ENCODE measurements at places on chromosomes 2 and 18.

DNA sequence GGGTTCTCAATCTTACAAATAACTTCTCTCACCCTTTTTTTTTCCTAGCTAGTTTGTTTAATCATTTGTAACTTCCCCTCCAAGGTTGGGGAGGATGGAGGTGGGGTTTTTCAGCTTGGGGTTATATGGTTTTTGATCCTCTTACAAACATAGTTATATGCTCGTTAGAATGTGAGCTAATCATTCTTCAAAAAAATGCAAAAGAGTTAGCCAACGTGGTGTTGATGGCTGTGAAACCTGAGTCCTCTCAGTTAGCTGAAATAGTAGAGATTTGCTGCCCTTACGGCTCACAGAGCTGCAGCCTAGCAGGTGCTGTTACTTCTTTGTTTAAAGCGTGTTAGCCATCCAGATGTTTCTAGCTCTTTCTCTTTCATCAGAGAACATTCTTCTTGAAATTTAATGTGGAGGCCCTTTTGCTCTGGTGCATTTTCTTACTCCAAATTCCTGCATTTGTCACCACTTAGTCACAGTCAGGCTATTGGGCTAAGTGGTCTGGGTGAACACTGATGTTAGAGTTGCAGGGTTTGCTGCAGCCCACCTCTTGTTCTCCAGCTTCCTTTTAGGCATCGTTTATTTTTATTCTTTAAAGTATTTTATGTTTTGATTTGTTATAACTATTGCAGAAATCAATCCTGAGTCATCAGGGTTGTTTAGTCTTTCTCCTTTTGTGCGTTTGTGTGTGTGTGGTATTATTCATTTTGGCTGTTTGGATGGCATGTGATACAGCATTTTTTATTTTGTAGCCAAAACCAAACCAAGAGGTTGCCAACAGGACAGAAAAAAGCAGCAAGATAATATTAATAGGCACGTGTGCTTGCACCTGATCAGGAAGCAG lies 41.1 kb downstream of the LIMS1 start:
- DNase-seq = no peak

DNA sequence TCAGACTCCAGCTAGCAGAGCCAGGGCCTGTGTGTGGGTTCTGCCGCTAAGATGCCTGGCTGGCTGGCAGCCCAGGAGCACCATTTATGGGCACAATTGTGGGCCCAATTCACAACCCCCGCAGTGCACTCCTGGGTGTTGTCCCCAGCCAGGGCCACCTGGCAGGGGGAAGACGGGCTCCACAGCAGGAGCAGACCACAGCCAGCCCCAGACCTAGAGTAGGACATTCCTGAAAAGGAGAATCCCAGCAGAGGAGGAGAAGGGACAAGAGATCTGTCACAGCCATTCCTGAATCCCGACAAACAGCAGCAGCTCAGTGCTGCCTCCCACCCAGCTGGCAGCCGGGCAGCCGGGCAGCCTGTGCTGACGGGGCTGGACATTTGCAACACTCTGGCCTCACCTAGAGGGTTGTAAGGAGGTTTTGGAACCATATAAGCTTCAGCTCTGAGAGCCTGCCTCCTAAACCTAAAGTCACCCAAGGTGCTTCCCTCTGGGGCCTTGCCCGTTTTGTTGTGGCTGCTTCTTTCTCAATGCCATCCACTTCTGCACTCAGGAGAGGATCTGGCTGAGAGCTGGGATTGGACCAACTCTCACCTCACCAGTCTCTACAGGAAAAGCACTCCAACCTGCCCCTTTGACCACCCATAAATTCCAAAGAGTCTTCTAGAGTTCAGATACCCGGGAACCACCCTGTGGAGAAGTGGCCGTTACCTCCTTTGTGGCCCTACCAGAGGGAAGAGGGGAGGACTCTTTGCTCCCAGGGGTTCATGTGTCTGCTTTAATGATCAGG lies 4.1 kb upstream of the TMEM177 start:
- DNase-seq = no peak

DNA sequence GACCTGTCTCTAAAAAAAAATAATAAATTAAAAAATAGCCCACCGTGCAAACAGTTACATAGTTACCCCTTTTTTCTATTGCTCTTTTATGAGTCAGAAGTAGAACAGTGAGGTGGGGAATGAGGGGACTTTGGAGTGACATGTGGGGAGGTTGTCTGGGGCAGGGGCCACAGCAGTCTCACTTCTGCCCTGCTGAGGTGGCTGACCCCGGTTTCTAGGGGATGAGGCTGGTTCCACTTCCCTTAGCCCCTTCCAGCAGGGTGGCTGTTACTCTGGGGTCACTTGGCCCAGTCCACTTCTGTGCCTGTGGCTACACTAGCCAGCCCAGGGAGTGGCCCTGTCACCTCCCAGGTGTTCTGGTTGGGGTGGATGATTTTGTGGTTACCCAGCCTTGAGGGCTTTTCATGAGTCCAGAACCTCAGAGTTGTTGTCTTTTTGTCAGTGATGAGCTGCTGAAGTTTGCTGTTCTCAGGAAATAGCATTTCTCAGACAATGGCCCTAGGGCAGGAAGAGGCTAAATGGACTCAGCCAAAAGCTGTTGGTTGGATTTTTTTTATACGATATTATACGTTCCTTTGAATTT lies 28.0 kb upstream of the SCLY start:
- DNase-seq = no peak

DNA sequence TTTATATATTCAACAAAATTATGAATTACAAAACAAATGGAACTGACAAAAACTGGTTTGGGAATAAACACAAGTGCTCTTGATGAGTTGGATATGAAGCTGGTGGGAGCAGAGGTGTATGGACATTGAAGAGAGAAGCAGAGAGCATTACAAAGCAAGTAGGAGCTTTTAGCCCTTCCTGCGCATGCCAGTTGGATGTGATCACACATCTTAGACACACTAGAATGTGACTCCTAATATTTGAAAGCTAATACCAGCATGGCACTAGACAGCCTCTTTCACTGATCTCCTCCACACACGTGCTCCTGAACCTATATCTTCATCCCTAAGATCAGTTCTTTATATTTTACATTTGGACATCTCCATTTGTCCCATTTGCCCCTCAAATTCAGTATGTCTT lies 298.1 kb downstream of the MTX2 start:
- DNase-seq = no peak

GRCh38 chr18:26545335-26546123 lies 2.8 kb downstream of the KCTD1 start:
- no peak for DNase-seq

DNA sequence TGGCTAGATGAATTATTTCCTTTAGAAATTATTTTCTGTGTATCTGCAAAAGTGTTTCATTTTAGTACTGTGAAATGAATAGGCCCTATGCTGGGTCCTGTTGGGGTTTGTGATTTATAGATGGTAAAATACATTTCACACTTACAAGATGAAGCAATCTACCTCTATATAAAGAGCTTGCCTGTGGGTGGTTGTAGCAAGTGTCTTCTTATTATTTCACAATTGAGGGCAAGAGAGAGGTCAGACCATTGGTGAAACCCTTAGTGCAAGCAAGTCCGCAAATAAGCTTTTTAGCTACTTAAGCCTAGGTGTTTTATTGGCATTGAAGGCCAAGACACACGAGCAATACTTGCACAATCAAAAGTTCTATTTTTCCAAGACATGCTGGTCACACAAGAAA lies 153.1 kb downstream of the FMNL2 start:
- DNase-seq = no peak

DNA sequence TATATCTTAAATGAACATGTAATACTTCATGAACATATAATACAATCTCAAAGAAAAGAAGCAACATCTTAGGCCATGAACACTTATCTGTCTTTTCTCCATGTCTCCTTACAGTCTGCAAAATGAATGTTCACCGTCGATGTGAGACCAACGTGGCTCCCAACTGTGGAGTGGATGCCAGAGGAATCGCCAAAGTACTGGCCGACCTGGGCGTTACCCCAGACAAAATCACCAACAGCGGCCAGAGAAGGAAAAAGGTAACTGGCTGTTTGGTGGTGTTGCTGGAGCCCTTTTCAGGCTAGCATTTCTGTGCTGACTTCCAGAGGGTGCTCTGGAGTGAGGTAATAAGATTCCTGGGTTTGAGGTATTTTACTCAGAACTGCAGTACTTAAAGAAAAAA lies 295.9 kb upstream of the EPAS1 start:
- no peak for DNase-seq

- no peak for DNase-seq
Observed at GRCh38 chr2:14422426-14422825, 210.1 kb upstream of the LRATD1 start.

GRCh38 chr18:43526426-43527145 lies 249.3 kb upstream of the SYT4 start:
- no peak for DNase-seq

GRCh38 chr18:1244397-1245122 lies 339.9 kb downstream of the ADCYAP1 start:
- no peak for DNase-seq

DNA sequence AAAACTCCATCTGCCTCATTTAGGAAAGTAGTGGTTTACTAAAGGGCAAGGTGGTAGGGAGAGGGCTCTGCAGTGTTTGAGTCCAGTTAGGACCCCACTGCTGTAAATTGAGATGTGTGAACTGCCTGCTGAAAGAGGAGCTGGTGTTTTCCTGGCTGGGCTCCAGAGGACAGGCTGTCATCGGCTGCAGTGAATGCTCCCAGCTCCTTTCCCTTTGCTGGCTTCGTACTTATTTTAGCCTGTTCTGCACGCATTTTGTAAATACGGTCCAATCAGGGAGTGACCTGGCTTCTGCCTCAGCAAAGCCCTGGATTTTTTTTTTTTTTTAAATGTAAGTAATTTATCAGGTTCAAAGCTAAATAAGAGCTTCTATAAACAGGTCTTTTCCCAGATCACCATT lies 37.5 kb downstream of the SLC4A3 start:
- no peak for DNase-seq

DNA sequence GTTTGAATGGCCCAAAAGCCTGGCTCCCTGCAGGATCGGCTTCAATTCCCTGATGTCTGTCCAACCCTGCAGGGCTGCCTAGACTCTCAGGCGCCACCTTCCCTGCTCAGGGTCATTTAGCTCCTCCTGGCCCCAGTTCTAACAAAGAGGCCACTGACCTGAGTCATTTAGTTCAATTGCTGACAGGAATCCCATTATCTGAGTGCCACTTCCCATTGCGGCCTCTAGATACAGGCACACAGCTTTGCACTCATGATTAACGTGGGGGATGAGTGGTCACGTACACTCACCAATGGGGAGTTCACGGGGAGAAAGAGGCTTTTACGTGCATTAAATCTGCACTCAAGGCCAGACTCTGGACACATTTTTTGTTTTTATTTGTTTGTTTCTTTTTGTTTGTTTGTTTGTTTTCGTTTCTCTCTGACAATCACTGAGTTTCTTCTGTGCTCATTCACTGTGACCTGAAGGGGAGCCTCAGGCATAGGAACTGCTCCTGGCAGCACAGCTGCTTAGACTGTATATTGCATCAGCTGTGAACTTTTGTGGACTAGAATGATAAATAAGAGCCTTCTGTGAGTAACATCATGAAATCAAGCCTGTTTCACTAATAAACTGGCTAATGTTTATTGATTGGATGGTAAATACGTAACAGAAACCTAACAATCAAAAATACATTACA lies 118.9 kb upstream of the CTNNA2 start:
- DNase-seq = no peak

GRCh38 chr2:20916604-20917286 lies 93.8 kb upstream of the LDAH start:
- DNase-seq = no peak

GRCh38 chr18:3129053-3129864 lies 90.5 kb downstream of the MYOM1 start:
- peak; percentile 22 for DNase-seq

DNA sequence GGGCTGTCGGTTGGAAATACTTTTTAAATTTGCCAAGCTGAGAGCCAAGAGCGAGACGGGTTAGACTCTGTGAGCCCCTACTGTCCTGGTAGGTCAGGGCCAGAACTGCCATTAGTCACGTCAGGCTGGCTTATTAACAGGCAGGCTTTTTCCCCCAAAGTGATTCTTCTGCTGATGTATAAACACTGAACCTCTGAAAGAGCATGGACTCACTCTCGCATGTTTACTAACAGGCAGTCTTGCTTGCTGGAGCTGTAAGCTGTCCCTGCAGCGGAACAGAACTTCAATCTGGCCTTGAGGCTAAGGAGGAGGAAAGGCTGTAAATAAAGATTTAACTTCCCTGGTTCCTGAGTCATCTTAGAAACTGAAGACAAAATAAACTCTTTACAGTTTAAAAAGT lies 288.4 kb downstream of the PIEZO2 start:
- no peak for DNase-seq

DNA sequence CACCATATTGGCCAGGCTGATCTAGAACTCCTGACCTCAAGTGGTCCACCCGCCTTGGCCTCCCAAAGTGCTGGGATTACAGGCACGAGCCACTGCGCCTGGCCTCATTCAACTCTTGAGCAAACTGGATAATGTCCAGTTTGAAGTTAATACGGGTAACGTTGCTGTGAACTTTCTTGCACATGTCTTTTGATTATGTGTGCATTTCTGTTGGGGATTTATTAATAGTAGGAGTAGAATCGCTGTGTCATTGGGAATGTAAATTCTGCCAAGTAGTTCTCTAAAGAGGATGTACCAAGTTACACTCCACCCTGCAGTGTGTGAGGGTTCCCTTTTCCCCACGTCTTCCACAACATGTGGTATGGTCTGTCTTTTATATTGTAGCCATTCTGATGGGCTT lies 6.2 kb downstream of the IMPA2 start:
- no peak for DNase-seq

DNA sequence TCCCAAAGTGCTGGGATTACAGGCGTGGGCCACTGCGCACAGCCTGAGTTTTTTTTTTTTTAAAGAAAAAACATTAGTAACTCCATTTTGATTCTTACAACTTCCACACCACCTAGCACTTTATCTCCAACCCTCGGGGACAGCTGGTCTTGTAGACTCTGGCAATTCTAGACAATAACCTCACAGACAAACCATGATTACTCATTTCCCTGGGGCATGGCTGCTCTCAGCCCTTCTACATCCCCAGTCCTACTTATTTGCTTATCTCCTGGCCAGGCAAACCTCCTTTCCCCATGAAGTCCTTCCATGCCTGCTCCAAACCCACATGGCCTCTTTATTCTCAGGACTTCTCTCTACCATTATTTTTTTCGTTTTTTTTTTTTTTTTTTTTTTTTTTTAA lies 91.1 kb downstream of the ACTR3 start:
- no peak for DNase-seq

GRCh38 chr18:76474824-76475223 lies 20.2 kb downstream of the ZNF516 start:
- no peak for DNase-seq

DNA sequence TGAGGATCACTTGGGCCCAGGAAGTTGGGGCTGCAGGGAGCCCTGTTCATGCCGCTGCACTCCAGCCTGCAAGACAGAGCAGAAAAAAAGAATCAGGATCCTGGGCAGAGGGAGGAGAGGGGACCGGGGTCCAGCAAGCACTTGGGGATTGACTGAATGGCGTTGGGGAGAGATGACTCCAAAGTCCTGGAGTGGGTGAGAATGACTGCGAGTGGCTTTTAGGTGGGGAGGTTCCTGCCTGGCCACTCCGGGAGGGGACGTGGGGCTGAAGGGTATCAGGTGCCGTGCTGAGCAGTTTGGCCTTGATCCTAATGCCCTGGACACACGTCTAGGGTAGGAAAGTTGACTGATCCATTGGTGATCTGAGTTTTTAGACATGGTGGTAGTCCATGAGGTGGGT lies 3.5 kb upstream of the NFATC1 start:
- no peak for DNase-seq
